ENCODE measurements at places on chromosomes 12 and 14. TPM values are rescaled to one million over a fixed set of nuclear protein-coding genes. Genes with fewer than 3 reads are reported as not detected.

The SERPINA9 gene
- not detected for total RNA-seq

The FGF6 gene
- total RNA-seq, result not detected

The COX14 gene
- 51.6 TPM for total RNA-seq

The KLRF1 gene
- 0.42 TPM for total RNA-seq

The DTX1 gene
- not detected for total RNA-seq

The FAM186B gene
- total RNA-seq, result 0.21 TPM

The RIPK3 gene
- total RNA-seq, result 28.6 TPM

The MYO1A gene
- total RNA-seq, result 1.4 TPM

The RERGL gene
- total RNA-seq, result not detected

The SPIC gene
- total RNA-seq, result not detected

The HVCN1 gene
- 28.6 TPM for total RNA-seq

The ACVRL1 gene
- not detected for total RNA-seq

GRCh38 chr12:122836027-122836921 is 1.0 kb downstream of the HIP1R start:
- DNase-seq, result peak; percentile 74

- no peak for DNase-seq
Measured at GRCh38 chr14:58771016-58771415, 133.3 kb downstream of the DACT1 start.

GRCh38 chr12:4506870-4507269 is 31.8 kb upstream of the RAD51AP1 start:
- peak; percentile 54 for DNase-seq

GRCh38 chr12:95411057-95411456 is 62.9 kb upstream of the METAP2 start:
- no peak for DNase-seq

DNA sequence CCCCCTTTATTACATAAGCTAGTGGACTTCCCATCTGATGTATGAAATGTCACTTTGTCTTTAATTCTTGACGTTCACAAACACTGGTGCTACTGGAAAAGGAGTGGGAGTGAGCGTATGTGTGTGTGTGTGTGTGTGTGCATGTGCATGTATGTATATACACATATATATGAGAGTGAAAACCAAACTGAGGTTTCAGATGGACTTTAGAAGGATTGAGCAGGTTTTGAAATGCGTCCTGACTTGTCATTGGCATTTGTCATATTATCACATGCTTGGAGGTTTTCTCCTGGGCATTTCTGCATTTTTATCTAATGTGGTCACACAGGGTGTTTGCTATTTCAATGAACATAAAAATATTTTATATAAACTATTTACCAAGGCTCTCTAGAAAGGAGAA is 1085.9 kb downstream of the BCL11B start:
- no peak for DNase-seq

DNA sequence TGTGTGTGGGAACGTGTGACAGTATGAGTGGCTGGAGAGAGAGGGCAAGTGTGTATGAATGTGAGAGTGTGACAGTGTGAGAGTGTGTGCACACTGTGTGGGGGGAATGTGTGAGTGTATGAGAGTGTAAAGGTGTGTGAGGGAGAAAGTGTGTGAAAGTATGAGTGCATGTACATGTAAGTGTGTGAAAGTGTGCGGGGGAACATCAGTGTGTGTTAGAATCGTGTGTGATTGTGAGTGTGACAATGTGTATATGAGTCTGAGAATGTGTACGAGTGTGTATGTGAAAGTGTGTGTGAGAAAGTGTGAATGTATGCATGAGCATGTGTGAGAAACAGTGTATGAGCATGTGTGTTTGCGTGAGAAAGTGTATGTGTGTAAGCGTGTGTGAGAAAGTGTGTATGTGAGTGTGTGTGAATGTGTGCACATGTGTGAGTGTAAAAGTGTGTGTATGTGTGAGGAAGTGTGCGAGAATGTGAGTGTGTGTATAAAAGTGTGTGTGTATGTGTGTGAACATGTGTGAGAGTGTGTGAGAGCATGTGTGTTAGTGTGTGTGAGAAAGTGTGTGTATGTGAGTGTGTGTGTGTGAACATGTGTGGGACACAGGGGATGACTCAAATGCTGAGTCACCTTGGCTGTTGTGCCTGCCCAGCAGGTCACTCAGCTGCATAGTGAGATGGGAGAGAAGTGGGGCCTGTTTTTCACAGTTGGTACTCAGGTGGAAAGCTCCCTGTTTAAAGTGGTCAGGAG is 220.5 kb upstream of the TBX3 start:
- no peak for DNase-seq

- no peak for DNase-seq
Measured at GRCh38 chr12:24460099-24460498, 488.8 kb downstream of the BCAT1 start.

DNA sequence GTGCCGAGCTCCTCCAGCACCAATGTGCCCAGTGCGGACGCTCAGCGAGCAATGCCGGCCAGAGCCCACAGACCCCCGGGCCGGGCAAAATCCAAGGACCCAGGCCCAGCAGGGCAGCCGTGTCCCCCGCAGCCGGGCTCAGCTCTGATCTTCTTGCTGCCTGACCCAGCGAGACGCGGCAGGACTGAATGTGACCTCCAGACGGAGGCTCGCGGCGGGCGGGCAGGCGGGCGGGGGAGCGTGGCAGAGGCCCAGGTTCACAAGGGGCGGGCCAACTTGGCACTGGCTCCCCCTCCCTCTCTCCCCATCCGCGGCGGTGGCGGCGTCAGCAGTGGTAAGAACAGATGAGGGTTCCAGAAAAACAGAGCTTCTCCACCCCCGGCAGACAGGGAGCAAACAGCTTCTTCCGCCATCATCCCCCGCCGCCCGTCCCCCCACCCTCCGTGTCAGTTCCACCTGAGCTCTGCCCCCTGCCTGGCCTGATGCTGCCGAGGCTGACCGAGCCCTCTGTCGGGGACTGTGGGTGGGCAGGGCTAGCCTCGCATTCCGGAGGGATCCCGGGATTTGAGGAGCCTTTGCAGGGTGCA is 94.3 kb downstream of the RFLNA start:
- peak; percentile 81 for DNase-seq

DNA sequence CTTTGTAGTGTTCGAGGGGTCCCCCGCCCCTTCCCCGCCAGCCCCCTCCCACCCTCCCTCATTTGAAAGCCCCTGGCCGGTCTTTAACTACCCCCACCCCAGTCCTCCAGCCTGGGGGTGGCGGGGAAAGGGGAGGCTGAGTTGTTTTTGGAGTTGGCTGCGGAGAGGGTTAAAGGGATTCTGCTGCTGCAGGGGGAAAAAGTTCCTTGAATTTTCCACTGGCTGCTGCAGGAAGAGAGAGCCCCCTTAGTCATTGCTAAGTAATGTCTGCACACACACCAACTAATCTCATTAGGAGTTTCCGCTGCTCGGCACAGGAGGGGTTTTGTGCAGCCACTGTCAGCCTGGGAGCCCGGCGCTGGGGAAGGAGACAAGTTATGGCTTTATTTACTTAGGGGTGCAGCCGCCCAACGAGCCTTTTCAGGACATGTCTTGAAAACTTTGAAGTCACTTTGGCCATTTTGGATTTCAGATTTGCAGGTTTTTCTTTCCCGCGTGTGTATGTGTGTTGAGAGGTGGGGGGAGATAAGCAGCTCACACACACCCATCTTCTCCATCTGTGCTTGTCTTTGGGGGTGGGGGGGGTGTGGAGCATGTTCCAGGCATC is 1.8 kb downstream of the ELK3 start:
- peak; percentile 49 for DNase-seq

DNA sequence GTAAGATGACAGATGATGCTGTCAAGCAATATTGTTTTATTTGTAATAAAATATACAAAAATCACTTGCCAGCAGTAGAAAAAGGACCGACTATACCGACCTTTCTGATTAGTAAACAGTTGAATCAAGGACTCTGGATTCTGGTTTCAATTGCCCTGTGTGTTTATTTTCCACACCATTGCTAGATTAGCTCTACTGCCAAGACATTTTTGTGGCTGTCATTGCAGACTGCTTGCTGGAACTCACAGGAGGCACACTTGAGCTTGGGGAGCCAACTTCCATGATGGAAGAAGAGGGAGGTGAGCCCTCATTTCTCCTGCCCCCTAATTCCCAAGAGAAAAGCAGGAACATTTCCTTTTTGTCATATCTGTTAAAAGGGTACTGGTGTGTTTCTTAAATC is 51.3 kb downstream of the MAPKAPK5 start:
- no peak for DNase-seq

DNA sequence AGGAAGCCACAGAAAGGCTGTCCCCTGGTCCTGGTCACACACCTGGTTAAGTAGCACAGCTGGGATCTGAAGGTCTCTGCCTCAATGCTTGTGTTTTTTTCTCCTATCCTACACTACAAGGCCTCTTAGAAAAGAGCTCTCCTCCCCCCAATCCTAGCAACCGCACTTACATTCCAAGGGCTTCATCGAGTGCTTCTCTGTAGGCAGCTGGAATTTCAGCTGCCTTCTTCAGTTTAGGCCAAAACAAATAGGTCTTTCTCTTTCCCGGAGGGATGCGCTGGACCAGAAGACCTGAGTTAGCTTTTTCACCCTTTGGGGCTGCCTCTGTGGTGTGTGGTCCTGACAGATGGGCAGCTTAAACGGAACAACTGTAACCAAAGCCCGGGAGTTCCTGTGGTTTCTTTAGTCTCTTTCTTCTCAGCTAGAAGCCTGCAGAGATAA is 109.7 kb downstream of the GPATCH2L start:
- no peak for DNase-seq

GRCh38 chr14:96272777-96273473 is 16.9 kb downstream of the BDKRB1 start:
- no peak for DNase-seq

DNA sequence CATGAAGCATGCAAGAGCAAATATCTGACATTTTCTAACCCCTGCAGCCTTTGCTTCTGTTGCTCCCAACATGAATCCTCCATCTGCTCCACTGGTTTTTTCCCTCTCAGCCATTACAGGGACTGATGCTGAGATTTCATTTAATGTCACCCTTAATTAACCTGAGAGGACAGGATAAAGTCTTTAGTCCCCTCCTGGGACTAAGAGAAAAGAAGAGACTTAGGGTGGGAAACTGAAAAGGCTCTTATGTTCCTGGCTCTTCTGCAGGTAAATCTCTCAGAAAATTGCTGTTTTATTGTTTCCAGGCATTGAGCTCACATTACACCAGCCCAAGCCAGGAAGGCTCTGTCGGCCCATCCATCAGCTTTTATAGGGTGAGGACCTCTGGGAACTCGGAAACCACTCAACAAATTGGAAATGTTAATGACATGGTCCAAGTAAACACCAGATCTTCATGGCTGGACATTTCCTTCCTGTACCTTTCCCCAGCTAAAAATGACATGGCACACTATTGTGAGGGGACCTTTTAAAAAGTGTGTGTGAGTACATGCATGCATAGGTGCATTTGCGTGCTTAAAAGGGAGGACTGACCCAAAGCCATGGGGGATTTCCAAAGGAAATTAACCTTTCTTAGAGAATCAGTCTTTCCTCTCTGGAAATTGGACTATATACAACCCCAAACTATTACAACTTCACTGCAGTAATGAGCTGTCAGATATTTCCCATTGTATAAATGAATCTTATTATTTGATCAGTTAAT is 408.1 kb upstream of the TMTC1 start:
- DNase-seq, result no peak

- no peak for DNase-seq
Measured at GRCh38 chr14:96203635-96204034, 1.0 kb upstream of the BDKRB2 start.

GRCh38 chr12:104250366-104251125 is 35.0 kb downstream of the TXNRD1 start:
- no peak for DNase-seq

GRCh38 chr14:73758392-73759182 is 44.4 kb upstream of the PNMA1 start:
- peak; percentile 80 for DNase-seq

DNA sequence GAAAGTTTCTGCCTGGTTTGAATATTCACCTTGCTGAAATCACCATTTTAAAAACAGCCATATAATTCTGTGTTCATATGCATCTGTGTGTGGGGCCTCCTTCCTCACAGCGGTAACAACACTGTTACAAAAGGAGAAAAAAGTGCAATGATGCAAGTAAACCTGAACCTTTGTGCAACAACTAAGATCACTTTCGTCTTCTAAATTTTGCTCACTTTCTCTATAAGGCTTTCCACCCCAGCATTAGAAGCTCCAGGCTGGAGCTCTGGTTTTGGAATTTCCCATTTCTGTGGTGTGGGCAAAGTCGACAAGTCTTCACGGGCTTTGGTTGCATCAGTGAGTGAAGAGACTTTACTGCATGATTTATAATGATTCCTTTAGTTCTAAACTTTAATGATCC is 18.4 kb downstream of the FGD6 start:
- no peak for DNase-seq

GRCh38 chr14:62657376-62657775 is 387.9 kb downstream of the KCNH5 start:
- DNase-seq, result no peak

- DNase-seq, result peak; percentile 26
Measured at GRCh38 chr14:90815822-90816662, at the start of gene TTC7B. Gene TTC7B (minus strand): TSS chr14:90816430. CDS start chr14:90816295, 135 bp downstream.

DNA sequence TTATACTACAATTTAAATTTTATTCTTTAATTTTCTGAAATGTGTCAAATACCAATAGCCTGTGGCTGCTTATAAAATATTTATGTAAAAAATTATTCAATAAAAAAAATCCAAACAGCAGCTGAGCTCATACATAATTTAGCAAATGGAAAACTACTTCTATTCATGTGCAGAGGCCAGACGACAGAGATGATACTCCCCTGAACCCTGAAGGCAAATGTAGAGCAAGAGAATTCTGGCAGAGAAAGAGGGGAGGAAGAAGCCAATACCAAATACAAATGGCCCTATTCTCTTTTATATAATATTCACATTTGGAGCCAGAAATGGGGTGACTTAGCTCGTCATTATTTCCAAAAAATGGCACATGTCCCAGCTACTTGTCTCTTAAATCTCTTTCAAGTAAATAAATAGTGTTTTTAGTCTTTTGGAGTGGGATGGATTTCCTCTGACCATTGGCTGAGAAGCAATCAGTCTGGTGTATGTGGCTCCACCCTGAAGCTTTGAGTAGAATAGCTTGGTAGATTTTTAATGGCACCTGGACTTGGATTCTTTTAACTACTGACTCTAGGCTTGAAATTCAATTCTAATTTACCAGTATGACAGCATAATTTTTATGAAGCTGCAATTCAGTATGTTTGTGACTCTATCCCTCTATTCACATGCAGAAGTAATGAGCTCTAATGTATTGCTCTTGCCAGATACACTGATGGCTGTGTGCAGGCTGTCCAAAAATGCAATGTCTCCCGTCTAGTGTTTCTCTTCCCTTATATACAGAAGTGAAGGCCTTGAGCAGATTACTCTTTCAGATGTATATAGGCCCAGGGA is 113.4 kb upstream of the SCAF11 start:
- DNase-seq, result no peak

- DNase-seq, result no peak
Measured at GRCh38 chr12:115872212-115872611, 405.3 kb downstream of the MED13L start.

GRCh38 chr12:27261866-27262265 is 17.8 kb downstream of the STK38L start:
- DNase-seq, result no peak

DNA sequence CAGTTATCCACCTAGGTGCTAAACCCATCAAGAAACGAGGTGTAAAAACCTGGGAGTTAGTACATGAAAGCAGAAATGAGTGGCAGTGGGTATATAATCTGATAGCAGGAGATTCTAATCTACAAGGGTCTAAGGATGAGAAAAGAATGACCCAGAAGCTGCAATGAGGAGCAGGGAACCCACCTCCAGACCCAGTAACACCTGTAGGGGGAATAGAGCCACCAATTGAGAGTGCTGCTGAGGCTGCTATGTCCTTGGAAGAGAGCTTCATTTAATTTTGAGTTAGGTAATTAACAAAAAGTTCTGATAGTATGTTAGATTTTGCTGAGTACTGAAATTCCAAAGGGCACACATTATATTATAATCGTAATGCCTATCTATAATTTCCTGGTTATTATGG is 89.8 kb downstream of the KITLG start:
- DNase-seq, result no peak

Data from activated CD8-positive, alpha-beta T cell treated with anti-CD3 and anti-CD28 coated beads, Interleukin-2, amount 10 ng/mL, durations not matched to agents 7 days and 5 days (primary cell).